ENCODE measurements at places on chromosomes 1 and 21. TPM values are rescaled to one million over a fixed set of nuclear protein-coding genes. Genes with fewer than 3 reads are reported as not detected.

- DNase-seq = peak; percentile 64
Measured at GRCh38 chr21:43352568-43353281, 74.2 kb downstream of the SIK1 start.

DNA sequence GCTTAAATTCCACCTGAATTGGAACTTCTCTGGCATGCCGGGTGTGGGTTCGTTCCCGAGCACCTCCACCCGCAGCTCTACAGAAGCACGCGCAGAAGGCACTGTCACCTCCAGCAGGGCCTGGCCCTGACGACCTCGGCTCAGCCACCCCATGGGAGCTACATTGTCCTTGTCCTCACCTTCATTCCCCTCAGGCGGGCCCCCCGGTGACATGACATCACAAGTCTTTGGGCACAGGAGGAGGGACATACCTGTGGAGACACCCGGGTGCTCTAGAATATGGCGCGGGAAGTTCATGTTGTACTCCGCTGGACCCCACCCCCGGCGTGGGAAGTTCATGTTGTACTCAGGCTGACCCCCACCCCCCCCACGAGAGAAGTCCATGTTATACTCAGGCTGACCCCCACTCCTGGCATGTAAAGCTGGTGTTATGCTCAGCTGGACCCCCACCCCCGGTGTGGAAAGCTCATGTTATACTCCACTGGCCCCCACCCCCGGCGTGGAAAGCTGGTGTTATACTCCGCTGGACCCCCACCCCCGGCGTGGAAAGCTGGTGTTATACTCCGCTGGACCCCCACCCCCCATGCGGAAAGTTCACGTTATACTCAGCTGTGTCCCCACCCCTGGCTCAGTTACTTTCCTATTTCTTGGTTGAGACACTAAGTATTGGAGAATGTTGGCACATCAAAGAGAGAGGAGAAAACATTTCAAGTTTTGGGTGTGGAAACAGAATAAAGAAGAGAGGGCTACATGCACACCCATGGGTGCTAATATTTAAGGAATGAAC lies 37.6 kb downstream of the UMODL1 start:
- DNase-seq = no peak

The BEST4 gene
- polyA plus RNA-seq = 0.12 TPM

GRCh38 chr1:20255666-20256065 lies 35.0 kb upstream of the VWA5B1 start:
- DNase-seq = no peak

- no peak for DNase-seq
Measured at GRCh38 chr1:9875636-9876000, 34.5 kb downstream of the CTNNBIP1 start.

The CTH gene
- polyA plus RNA-seq = 4.2 TPM

DNA sequence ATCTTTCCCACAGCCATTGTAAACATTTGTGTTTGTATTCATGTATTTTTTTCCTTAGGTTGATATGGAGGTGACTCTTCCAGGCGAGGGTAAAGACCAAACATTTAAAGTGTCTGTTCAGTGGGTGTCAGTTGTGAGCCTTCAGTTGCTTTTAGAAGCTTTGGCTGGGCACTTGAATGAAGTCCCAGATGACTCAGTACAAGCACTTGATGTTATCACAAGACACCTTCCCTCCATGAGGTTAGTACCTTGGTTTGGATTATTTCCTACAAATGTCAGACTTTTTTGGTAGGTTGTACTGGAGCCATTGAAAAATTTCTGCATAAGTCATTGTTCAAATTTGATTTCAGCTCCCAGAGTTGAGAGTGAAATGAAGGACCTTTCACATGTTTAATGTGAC lies 17.4 kb downstream of the AGO4 start:
- no peak for DNase-seq

The SUSD4 gene
- polyA plus RNA-seq = 0.31 TPM
